ENCODE measurements at places on chromosomes 13 and 19.

DNA sequence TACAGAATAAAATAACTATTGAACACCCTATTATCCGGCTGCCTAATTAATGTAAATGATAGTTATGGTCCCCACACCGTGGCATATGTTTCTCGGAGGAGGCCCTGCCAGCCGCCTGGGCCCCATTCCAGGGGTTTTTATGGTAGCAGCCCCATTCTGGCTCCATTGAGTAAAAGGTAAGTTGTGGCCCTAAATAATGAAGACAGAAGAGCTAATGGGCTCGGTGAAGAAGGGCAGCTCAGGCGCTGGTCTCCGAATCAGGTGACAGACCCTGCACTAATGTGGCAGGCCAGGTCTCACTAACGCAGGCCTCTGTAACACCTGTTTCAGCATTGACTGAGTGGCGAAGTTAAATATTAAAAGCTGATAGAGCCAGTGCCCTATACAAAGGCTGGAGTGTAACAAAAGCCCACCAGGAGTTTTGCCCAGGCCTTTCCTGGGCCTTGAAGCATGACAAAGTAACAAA, 19.1 kb downstream of the POP4 start:
- DNase-seq = no peak

- DNase-seq = peak; percentile 42
These were observed 1.0 kb upstream of the UBE2M start for GRCh38 chr19:58559275-58560006.

DNA sequence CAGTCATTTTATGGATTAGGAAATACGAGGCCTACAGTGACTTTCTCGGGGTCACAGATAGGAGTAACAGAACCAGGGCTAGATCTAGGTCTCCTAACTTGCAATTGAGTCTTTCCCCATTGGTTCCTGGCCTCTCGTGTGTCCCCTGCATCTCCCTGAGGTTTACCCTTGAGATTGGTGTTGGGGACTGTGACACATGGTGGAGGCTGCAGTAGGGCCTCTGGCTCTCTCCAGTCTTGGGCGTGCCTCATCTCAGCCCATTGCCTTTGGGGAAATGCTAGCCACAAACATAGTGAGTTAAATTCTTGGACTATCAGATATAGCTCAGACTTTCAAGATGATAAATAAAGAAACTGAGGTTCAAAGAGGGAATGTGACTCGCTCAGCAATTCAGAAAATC, 212.1 kb downstream of the KCNRG start:
- no peak for DNase-seq

GRCh38 chr19:33304760-33305647, 2.7 kb upstream of the CEBPA start:
- DNase-seq = no peak

- no peak for DNase-seq
These were observed 612.1 kb upstream of the KLHL1 start for GRCh38 chr13:70720386-70720785.

DNA sequence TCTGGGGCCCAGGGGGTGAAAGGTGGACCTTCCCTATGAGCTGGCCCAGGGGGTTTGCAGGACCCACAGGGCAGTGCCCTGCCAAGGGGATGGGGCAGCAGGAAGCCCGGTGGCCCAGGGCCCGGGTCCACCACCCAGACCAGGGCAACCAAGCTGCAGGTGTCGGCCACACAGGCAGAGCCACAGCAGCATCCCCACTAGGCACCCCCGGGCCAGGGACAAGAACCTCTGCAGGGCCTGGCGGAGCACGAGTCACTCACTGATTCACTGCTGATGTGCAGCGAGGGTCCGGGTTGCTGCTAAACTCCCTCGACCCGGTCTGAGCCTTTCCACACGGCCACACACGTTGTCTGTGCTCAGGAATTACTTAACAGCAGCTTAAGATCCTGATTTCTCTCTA, 8.8 kb downstream of the FZR1 start:
- DNase-seq = no peak

GRCh38 chr19:28324275-28325060, 888.5 kb downstream of the UQCRFS1 start:
- no peak for DNase-seq

- DNase-seq = no peak
These were observed 5.9 kb upstream of the SIGLEC7 start for GRCh38 chr19:51135986-51136762.

- no peak for DNase-seq
These were observed 30.3 kb upstream of the MIER2 start for GRCh38 chr19:374886-375235.

GRCh38 chr19:2179095-2179494, 15.4 kb downstream of the DOT1L start:
- DNase-seq = no peak

DNA sequence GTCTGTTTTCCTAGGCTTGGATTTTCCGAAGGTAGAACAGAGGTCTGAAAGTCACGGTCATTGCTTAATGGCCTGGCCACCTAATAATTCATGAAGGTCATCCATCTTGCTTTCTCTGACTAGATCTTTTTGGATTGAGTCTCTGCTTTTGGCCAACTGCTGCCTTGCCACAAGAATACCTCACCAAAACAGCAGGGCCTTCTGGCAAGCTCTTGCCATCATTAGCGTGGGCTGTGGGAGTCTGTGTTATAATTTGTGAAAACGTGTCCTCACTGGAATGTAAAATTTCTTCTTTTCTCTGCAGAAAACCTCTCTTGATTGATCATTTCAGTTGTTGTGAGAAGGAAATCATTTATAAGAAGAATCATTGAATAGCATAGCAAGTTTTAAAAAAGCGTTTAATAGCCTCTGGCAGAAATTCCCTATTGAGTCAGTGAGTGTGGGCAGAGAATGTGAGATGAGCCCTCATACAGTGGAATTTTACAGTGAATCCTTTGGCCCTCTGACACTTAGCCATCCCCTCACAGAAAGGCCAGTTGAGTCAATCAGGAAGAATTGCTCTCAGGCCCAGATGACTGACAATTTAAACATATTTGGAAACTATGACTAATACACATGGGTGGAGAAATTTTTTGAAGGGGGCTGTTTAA, 43.2 kb upstream of the ERICH6B start:
- no peak for DNase-seq

DNA sequence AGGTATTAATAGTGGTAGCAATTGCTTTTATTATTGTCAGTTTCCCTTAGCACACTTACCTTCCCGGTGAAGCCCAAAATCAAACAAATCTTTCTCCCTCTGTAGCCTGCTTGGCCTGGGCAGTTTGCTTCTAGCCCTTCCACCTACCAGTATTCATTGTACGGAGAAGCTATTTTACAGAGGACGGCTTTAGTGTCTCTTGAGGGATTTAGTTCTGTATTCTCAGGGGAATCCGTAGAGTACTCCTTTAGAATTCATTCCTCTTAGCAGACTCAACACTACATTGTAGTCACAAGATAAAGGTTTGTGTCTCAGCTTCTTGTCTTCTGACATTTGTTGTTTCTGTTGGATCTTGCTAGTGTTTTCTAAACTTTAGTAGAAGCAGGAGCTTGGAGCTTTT, 24.1 kb upstream of the WTIP start:
- DNase-seq = no peak

DNA sequence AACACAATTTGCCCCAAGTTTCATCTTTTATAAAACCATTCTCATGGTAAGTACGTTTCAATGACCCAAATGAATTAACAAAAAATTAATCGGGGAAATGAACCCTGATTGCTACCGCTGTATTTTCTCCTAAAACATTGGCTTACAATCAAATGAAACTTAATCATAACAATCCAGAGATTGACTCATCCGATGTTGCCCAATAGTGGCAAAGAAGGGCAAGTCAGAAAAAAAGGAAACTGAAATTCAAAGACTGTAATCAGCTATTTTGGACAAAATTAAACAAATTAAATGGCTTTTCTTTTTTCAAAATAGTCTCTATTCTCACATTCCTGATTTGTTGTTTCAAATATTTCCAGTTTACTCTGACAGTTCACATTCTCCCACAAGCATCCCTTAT, 3.9 kb upstream of the ACOD1 start:
- no peak for DNase-seq

DNA sequence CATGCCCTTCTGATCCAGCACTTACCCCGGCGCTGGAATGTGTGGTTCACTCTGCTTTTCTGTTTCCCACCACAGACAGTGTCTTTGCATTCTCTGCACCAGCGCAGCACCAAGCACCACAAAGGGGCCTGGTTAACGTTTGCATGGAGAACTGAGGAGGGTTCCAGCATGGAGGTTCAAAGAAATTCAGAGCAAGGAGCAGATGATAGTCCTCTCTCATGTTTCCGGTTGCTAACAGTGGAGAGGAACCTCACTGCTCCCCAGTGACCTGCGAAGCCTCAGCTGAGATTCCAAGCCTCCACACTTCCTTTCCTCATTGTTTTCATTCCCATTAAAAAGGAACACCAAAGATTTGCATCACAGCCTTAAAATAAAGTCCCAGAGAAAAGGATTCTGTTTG, 99.7 kb downstream of the STARD13 start:
- no peak for DNase-seq

Measured in stimulated activated CD8-positive, alpha-beta memory T cell treated with anti-CD3 and anti-CD28 coated beads, Interleukin-4, amount 100 ng/mL, for 1 hour (primary cell).